ENCODE measurements at places on chromosomes 11 and 22.

- no peak for DNase-seq
Observed at GRCh38 chr11:124482362-124483147, 37.1 kb upstream of the OR8B8 start.

DNA sequence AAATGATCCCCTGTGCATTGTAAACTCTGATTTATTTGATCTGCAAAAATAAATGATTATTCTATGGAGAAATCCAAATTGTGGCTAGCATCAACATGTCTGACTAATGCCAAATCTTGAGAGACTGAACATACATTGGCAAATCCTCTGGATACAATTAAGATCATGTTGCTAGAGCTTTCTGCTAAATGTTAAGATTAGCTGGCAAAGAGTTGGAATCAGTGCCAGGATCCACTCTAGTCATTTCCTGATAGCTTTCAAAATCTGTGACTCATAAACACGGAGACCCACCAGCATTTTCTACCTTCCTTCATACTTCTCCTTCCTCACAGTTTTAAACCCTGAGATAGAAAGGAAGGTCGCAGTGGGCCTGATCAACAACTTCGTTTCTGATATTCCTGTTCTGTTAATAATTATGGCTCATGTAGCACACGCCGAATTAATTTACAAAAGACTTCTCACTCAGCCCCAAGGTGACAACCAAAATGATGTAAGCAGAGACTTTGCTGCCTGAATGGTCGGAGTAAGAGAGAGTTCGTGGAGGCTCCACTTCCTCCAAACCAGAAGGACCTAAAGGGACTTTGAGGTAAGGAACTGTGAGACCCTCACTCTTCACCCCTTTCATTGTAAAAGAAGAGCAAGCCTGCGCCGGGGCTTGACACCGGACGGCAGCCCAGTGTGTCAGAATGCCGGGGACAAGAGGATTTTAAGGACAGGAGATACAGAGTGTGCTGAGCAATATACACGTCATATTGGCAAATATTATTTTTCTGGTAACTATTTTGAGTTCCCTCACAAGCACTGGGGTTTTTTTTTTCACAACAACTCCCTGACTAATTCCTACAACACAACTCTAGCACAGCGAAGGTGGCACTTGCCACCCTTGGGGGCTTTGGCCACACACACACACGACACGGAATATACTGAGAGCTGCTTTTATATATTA is 42.0 kb downstream of the SERPINH1 start:
- no peak for DNase-seq

- DNase-seq: no peak
Observed at GRCh38 chr11:60857378-60858232, 1.9 kb upstream of the PTGDR2 start.

- DNase-seq: no peak
Observed at GRCh38 chr11:1000357-1001278, 35.9 kb downstream of the MUC6 start.

- DNase-seq: no peak
Observed at GRCh38 chr22:19797086-19798002, 36.8 kb downstream of the TBX1 start.

GRCh38 chr22:20571531-20572007 is 64.2 kb downstream of the MED15 start:
- peak; percentile 68 for DNase-seq

- no peak for DNase-seq
Observed at GRCh38 chr11:120012245-120012644, 125.7 kb downstream of the TRIM29 start.

GRCh38 chr11:123700772-123701171 is 40.7 kb downstream of the ZNF202 start:
- DNase-seq: no peak

DNA sequence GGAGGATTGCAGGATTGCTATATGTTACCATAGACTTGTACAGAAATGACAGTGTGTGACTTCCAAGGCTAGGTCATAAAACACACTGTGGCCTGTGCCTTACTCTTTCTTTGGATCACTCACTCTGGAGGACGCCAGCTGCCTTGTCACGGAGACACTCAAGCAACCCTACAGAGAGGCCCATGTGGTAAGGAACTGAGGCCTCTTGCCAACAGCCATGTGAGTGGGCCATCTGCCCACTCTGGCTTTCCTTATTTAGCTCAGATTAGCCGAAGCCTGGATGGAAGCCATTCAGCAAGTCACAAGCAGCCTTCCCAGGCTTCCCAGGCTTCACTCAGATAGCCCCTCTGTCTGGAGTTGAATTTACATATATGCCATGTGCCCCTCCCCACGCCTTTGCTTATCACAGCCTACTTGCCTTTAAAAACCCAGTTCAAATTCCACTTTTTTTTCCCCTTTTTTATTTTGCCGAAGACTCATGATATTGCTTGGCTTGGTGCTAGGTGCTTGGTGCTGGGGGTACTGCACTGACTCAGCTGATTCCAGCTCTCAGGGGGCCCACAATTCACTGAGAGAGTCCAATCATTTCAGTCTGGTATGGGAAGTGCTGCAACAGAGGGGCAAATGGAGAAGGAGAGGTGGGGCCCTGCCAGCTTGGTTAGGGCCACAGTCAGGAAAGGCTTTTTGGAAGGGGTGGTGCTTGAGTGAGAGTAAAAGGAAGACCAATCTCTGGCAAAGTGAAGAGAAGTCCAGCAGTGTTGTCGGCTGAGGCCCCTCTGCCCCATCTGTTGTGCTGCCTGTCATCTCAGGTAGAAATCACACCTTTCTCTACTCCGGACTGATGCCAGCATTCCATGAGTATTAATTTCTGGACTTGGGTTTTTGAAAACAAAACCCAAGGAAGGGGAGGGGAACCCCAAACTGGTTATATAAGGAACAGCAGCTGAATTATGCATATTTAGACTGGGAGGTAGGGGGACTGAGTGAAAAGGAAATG is 14.5 kb upstream of the P4HA3 start:
- no peak for DNase-seq

DNA sequence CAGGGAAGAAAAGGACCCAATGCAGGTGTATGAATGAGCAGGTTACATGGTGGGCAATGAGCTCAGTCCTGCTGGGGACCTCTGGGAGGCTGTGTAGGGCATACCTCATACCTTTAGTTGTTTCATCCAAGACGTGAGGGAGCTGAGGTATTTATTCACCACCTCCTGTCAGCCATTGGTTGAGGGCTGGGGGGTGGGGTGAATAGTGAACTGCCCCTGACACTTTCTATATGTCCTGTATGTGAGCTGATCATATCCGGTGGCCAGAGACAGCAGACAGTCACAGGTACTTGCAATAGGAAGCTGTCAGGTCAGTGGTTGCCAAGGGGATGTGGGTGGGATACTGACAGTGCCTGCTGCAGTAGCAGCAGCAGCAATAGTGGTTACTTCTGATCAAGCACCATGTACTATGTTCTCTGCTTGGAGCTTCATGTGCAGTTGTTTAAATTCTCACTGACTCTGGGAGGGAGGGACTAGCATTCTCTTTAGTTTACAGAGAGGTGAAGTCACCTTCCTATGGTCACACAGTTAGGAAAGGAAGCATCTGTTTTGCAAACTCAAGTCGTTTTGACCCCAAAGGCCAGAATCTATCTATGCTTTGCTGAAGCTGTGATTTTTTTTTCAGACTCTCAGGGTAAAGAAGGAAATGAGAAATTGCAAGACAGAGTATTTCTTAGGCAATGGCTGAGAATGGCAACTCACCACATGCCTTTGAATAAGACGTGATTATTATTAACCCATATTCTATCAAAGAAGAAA is 54.0 kb downstream of the MIAT start:
- peak; percentile 12 for DNase-seq

DNA sequence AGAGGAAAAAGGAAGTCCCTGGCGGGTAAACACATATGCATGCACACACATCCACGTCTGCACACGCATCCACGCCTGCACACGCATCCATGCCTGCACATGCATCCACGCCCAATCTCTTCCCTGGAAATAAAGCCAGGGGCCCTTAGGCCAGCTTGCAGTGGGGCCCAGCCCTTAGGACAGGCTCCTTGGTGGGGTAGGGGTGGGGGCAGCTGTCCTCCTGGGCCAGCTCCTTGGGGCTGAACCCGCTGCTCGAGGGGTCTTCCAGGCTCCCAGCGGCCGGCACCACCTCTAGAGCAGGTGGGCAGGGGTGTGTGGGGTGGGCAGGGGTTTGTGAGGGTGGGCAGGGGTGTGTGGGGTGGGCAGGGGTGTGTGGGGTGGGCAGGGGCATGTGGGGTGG is 1.9 kb downstream of the C11orf21 start:
- no peak for DNase-seq

- no peak for DNase-seq
Observed at GRCh38 chr11:97544431-97544830, 1154.6 kb downstream of the JRKL start.

DNA sequence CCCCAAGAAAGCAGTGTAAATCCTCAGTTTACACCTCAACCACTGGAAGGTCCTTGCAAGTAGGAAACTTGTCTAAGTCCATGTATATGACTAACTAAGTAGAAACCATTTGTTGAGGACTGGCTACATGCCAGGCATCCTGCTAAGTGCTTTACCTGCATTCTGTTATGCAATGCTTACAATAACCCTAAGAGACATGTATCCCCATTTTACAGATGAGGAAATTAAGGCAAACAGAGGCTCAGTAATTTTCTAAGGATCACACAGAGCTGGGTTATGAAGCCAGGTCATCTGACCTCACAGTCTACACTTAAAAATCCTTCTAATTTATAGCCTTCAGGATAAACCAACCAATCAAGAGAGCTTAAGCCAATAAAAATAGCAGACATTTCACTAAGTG is 1.5 kb downstream of the TIMM10 start:
- no peak for DNase-seq

DNA sequence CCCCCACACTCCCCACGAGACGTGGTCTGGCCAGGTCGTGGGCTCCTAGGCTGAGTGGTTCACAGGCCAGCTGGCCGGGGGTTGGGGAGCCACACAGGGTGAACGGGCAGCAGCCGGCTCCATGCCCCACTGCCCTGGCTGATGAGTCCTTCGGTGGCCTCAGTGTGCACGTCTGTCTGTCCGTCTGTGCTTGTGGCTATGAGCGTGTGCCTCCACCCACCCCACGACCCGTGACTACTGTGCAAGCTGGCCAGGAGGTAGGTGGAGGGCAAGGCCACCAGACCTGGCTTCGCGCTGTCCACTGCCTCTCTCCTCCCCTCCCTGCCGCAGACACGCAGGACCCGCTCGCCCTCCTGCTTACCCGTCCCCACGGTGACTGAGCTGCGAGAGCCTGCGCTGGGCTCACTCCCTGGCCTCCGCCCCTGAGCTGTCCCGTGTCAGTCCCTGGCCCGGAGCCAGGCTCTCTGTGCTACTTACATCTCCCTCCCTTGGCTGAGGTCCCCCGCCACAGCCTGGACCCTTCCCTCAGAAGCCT is 14.1 kb downstream of the CSDC2 start:
- DNase-seq: no peak

DNA sequence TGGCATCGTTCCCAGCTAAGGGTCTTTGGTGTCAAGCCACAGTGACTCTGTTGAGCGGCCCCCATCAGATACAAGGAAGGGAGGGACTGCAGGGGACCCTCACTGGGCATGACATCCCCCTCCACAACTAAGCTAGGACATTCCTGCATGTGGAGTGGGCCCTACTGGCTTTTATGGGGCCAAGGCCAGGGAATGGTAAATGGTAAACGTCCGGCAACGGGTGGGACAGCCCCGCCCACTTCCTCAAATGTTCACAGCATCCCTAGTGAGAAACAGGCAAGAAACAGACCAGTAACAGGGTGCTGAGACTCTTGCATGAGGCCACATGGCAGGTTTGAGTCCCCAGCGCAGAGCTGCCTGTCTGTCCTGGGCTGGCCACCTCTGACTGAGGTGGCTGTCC is 4.4 kb downstream of the TMPRSS6 start:
- no peak for DNase-seq

DNA sequence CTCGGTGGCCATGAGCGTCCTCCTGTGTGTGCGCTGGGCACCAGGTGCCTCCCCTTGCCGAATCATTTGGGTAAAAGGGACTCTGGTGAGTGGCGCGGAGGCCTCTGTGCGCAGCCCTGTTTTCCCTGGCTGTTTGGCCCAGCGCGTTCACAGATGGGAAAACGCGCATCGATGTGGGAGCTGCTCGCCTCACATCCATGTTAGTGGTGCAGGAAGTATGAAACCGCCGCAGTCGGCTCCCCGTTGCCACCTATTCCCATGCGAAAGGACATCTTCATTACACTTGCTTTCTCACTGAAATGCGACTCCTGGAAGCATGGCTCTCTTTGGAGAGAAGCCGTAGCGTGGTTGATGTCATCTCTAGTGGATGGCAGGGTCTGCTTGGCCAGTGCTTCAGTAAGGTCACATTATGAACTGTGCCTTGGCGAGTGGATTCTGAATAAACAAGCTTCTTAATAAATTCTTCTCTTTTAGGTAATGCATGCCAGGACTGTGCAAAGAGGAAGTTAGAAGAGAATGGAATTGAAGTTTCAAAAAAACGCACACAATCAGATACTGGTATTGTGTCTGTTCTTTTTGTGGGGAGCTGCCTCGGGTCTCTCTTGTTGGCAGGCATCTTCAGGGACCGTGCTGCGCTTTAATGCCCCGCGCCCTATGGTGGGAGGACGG is 26.3 kb downstream of the FAM118A start:
- no peak for DNase-seq

GRCh38 chr22:24467340-24467739 is 27.8 kb upstream of the UPB1 start:
- DNase-seq: no peak

GRCh38 chr22:38451404-38451803 is 3.6 kb downstream of the KCNJ4 start:
- no peak for DNase-seq

- DNase-seq: no peak
Observed at GRCh38 chr11:100726680-100727079, 39.6 kb downstream of the ARHGAP42 start.

GRCh38 chr11:23732026-23732425 is 764.8 kb upstream of the LUZP2 start:
- DNase-seq: no peak
